ENCODE measurements at places on chromosomes 3 and 15. TPM values are rescaled to one million over a fixed set of nuclear protein-coding genes. Genes with fewer than 3 reads are reported as not detected.
A peak's percentile ranks its signal among the peaks of the same experiment; 100 is the strongest.

ZNF35 gene
- 4.8 TPM for total RNA-seq

CFAP20DC gene
- total RNA-seq, result 1.0 TPM

SLC6A20 gene
- not detected for total RNA-seq

C3orf20 gene
- not detected for total RNA-seq

ARPIN gene
- not detected for total RNA-seq

IL17RB gene
- 7.0 TPM for total RNA-seq

SEMA3F gene
- 0.07 TPM for total RNA-seq

THRB gene
- not detected for total RNA-seq

SLC24A5 gene
- total RNA-seq, result not detected

NR1I2 gene
- 0.26 TPM for total RNA-seq

DNA sequence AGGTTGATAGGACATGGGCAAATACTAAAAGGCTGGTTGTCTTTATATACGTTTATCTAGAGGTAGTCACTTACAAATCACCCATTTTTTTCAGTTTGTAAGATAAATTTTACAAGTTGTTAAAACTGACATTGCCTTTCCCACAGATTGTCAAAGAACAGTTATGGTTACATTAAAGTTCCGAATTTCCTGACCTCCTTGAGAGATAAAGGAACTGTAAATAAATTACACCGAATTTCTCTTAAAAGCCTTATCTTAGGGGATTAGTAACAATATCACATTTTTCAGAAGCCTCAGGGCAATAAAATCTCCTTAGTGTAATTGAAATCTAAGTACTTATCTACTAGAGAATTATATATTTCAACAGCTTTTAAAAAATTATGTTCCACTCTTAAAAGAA, 49.5 kb downstream of the ZPLD1 start:
- DNase-seq, result no peak

- no peak for DNase-seq
These were observed 18.0 kb upstream of the SLTM start for GRCh38 chr15:58951388-58952007.

- DNase-seq, result no peak
These were observed 150.8 kb upstream of the KCNMB2 start for GRCh38 chr3:178385280-178385952.

DNA sequence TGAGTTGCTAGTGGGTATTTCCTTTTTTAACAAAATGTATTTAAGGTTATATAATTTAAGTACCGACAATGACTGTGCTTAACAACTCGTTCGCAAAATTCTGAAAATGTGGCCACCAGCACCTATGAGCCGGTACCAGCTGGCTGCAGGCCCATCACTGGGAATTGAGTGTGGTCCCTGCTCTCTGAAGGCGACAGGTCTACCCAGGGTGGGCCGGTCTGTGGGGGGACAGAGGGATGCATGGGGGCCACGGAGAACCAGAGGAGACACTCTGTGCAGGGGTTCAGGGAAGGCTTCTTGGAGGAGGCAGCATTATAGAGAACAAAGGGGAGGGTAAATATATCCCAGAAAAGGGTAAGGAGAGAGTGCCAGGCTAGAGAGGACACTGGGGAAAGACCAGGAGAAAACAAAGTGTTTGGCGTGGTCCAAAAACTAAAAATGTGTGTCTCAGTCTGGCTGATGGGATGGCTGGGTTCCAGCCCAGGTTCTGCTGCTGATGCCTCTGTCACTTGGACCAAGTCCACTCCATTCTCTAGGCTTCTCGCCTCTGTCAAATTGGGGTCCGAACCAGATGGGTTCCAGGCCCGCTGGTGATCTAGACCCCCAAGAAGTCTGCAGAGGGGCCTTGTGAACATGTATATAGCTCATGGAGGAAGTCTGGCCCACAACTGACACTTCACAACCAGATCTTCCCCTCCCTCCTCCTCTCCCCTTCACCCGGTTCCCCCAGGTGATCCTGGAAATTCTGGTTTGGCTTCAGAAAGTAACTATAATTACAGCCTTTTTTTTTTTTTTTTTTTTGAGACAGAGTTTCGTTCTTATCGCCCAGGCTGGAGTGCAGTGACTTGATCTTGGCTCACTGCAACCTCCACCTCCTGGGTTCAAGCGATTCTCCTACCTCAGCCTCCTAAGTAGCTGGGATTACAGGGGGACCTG, 10.7 kb upstream of the CYP11A1 start:
- no peak for DNase-seq

- DNase-seq, result no peak
These were observed 212.5 kb upstream of the GADL1 start for GRCh38 chr3:31106912-31107311.

DNA sequence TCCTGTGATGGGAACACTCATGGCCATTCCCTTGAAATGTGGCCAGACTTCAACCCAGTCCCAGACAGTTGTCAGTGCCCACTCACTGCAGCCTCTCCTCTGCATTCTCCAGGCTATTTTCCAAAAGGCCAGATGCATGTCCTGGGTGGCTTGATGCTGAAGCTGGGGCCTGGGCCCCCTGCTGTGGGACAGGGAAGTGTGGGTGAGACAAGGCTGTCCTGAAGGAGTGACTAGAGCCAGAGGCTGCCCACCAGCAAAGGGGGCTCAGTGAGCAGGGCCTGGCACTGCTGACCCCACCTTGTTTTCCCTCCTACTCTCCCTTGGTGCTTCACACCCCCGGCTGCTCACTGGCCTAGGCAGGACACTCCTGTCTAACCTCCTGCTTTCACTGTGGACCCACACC, 11.9 kb downstream of the CISH start:
- no peak for DNase-seq

DNA sequence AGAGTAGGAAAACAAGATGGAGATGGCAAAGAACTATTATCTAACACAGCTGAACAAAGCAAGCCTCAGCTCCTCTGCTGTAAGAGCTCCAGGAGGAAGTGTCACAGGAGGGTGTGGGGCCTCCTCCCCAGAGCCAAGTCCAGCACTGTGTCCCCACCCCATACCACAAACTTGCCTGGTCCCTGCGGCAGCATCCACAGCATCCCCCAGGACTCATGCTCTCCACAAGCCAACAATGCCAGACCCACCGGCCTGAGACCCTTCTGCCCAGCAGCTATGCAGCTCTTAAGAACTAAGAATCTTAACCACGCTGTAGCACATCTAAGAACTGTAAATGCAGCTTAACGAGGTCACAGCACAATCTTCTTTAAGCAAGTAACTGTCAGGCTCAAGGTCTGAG, 9.1 kb downstream of the RBM15B start:
- DNase-seq, result no peak

GRCh38 chr3:31124373-31124772, 229.9 kb upstream of the GADL1 start:
- DNase-seq, result no peak

- no peak for DNase-seq
These were observed 41.6 kb upstream of the IL20RB start for GRCh38 chr3:136916223-136916622.

DNA sequence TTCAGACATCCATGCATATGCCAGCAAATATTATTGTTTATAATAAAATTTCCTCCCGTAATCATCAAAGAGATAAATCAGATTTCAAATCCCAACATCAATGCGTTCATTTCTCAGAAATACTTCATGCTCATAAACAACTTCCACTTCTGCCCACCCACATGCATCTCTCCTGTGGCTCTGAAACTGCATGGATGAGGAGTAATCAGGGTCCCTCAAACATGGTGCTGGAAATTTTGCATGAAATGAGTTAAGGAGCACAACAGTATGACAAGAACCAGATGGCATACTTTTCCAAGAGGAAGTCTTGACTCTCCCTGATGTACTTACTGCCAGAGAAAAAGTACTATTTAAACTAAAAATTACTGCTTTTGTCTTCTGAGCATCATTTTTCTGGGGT, 26.9 kb upstream of the MFSD1 start:
- no peak for DNase-seq

DNA sequence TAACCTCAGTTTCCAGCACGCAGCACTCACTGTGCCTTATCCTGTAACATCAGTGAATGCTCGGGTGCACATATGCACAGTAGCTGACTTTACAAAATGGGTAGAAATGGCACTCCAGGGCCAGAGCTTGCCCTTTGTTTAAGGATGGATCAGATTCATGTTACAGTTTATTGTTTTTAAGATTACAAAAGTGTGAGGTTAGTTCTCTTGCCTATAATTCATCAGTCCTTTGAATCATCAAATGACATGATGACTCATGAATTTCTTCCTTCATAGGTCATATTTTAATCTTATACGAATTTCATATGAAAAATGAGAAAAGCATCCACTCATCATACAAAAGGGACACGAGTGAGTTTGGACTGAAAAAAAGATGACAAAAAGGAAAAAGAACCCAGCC, 545.3 kb downstream of the GBE1 start:
- DNase-seq, result no peak

GRCh38 chr3:189985948-189986347, 134.7 kb downstream of the P3H2 start:
- DNase-seq, result no peak

- no peak for DNase-seq
These were observed 158.8 kb downstream of the PDZRN3 start for GRCh38 chr3:73465926-73466325.

- DNase-seq, result no peak
These were observed 13.7 kb downstream of the USP13 start for GRCh38 chr3:179666436-179667035.

GRCh38 chr3:32352563-32352962, 39.1 kb upstream of the CMTM7 start:
- no peak for DNase-seq

DNA sequence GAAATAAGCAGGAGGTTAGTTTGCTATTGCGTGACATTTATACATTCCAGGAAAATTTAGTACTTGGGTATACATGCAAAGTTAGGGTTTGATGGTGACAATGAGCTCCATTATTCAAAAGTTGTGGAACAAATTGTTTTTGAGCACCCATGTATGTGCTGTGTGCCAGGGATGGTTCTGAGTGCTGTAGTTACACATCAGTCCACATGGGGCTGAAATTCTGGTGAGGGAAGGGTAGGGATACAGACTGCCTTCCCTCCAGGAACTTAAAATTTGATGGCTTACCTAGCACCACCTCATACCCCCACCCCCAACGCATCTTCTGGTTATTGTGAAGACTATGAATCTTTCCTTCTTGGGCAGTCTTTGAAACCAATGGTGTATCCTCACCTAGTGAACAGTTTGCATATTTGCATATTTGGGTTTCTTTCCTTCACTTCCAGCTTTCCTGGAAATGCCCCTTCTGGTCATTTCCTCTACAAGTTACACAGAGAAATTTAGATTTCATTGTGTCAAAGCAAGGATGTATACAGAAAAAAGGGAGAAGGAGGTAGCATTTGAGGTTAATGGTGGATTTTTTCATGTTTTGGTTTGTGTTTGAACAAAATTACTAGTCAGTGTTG, 222.0 kb upstream of the IL12A start:
- no peak for DNase-seq

GRCh38 chr15:100919481-100920405, 586 bp downstream of the LRRK1 start:
- DNase-seq, result no peak

GRCh38 chr3:156761713-156762451, 64.3 kb upstream of the LEKR1 start:
- no peak for DNase-seq

GRCh38 chr15:68616397-68616796, 37.6 kb downstream of the CORO2B start:
- DNase-seq, result no peak

- no peak for DNase-seq
These were observed 342.9 kb downstream of the THSD4 start for GRCh38 chr15:71458089-71458660.

GRCh38 chr3:166809520-166809919, 570.6 kb downstream of the ZBBX start:
- DNase-seq, result no peak

DNA sequence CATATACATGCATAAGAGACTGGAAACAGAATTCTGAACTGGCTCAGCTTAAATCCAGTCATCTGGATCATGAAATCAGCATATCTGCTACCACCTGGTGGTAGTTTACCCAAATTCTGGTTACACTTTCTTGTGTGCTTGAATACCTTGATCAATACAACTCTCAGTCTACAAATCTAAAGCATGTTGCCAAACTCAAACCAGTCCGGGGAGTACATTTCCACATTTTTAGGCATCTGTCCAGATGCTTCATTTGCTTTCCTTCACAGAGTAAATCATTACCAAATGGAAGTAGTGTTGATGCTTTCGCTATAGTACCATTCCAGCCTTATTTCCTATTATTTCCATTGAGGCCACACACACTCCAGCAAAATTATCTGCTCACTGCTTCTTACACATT, 126.4 kb downstream of the P2RY1 start:
- DNase-seq, result no peak

GRCh38 chr3:48708481-48708889, 8.5 kb downstream of the IP6K2 start:
- DNase-seq, result no peak

GRCh38 chr15:85934691-85935090, 140.0 kb upstream of the KLHL25 start:
- DNase-seq, result no peak

- DNase-seq, result no peak
These were observed 26.8 kb downstream of the GALK2 start for GRCh38 chr15:49196856-49197255.

- DNase-seq, result no peak
These were observed 38.0 kb downstream of the ARRDC4 start for GRCh38 chr15:97998307-97999071.

- peak; percentile 29 for DNase-seq
These were observed 78.4 kb upstream of the RASGRF1 start for GRCh38 chr15:79168922-79169456.

- no peak for DNase-seq
These were observed 162.4 kb upstream of the CGNL1 start for GRCh38 chr15:57213862-57214261.

GRCh38 chr3:101676216-101676764, 642 bp downstream of the ZBTB11 start:
- DNase-seq, result peak; percentile 97

- DNase-seq, result no peak
These were observed 7.4 kb downstream of the GOLM2 start for GRCh38 chr15:44295750-44296431.

DNA sequence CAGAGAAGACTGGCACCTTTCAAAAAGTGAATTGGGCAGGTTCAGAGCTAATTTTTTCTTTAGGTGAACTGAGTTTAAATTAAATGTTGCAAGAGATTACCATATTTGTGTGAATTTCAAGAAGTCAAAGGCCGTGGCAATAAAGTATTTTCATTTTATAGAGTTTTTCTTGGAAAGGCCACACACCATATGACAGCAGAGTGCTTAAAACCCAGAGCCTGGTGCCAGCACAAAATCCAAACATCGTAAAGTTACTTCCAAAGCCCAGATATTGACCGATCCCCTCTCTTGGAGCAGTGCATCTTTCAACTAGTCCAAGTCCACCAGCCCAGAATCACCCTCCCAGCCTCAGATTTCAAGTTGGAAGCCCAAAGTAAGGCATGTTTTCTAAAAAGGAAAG, 164.5 kb downstream of the VGLL4 start:
- no peak for DNase-seq

Measured in activated CD8-positive, alpha-beta memory T cell treated with anti-CD3 and anti-CD28 coated beads, Interleukin-2, amount 10 ng/mL, durations not matched to agents 7 days and 5 days (primary cell).